ENCODE measurements at places on chromosomes 2 and 18.
A peak's percentile ranks its signal among the peaks of the same experiment; 100 is the strongest.

- no peak for DNase-seq
Observed at GRCh38 chr2:49068613-49069012, 85.7 kb downstream of the FSHR start.

DNA sequence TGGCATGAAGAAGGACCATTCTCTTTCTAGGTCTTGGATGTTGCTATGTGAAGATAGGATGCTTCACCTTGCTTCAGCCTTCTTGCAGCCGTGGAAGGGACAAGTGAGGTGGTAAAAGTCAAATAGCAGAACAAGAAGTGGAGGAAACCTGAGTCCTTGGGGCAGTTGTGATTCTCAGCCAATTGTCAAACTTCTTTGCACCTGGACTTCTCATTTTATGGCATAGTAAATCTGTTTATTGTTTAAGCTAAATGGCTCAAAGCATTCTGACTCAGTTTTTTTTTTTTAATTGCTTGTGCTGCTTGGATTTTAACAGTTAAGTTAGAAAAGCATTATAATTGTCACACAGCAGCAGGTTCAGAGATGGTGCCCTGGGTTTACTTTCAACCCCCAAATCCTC, 33.0 kb upstream of the ST6GAL2 start:
- no peak for DNase-seq

DNA sequence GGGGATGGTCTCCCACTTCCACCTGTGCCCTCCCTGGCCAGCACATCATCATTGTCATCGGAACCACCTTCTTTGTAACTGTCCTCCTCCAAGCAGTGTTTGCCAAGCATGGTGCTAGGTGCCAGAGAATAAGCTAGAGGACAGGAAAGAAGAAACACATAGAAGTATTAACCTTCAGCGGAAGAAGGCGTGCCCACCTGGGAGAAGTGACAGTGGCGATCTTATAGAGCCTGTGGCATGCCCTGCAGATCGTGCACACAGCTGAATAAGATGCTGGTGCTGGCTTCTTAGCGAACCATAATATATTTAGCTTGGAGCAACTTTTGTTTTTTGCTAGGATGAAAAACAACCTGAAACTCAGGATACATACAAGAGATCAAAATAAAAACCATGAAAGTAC, 148.0 kb downstream of the FAM210A start:
- DNase-seq: no peak

GRCh38 chr18:79548986-79549637, 130.5 kb upstream of the CTDP1 start:
- no peak for DNase-seq

- DNase-seq: no peak
Observed at GRCh38 chr18:22698711-22699110, 234.4 kb upstream of the RBBP8 start.

DNA sequence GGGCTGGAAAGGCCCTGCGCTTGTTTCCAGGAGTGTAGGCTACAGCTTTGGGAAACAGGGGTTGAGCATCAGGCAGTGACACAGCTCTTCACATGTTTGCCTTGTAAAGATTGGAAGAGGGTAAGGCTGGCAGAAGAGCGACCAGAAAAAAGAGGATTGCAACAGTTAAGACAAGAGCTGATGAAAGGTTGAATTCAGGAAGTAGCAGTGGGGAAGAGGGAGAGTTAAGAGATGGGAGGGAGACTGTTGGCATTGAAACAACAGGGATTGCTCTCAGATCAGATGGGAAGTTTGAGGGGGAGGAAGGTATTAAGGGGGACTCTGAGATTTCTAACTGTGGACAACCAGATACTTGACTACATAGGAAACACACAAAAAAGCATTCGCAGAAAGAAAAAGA, 96.9 kb downstream of the CTAGE1 start:
- DNase-seq: no peak

GRCh38 chr2:220995581-220995980, 576.5 kb downstream of the EPHA4 start:
- no peak for DNase-seq

- no peak for DNase-seq
Observed at GRCh38 chr2:210262036-210262435, 36.8 kb upstream of the ACADL start.

- peak; percentile 18 for DNase-seq
Observed at GRCh38 chr2:53202063-53202462, 565.5 kb upstream of the CHAC2 start.

DNA sequence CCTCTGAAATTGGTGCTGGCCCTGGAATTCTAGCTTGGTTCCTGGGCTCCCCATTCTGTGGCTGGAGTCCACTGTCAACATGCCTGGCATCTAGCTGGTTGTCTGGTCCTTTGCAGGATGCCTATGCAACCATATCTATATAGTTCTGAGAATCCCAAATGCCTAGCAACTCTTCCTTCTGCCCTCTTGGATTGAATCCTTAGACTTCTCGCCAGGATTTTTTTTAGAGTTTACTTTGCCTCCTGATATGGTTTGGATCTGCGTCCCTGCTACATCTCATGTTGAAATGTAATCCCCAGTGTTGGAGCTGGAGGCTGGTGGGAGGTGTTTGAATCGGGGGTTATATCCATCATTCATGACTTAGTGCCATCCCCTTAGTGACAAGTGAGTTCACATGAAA, 65.0 kb upstream of the LYPD1 start:
- DNase-seq: no peak

GRCh38 chr2:118848381-118849225, 1.2 kb upstream of the EN1 start:
- no peak for DNase-seq

- DNase-seq: no peak
Observed at GRCh38 chr2:14603676-14604075, 28.8 kb upstream of the LRATD1 start.
